ENCODE measurements at places on chromosomes 5 and 9. TPM values are rescaled to one million over a fixed set of nuclear protein-coding genes. Genes with fewer than 3 reads are reported as not detected.

SLC1A3 gene
- total RNA-seq: 14.5 TPM

C9orf43 gene
- total RNA-seq: 0.51 TPM

SPINK4 gene
- not detected for total RNA-seq

CATSPER3 gene
- 1.3 TPM for total RNA-seq

SNAPC4 gene
- 23.7 TPM for total RNA-seq

PHYHD1 gene
- 19.9 TPM for total RNA-seq

PCDHA9 gene
- 3.8 TPM for total RNA-seq

LYRM7 gene
- 6.1 TPM for total RNA-seq

TMEFF1 gene
- total RNA-seq: 69.1 TPM

IL13 gene
- not detected for total RNA-seq

C9orf153 gene
- total RNA-seq: 0.69 TPM

LHX6 gene
- 1.6 TPM for total RNA-seq

ANKRD31 gene
- total RNA-seq: 0.55 TPM

PKD2L2 gene
- total RNA-seq: not detected

C9orf50 gene
- total RNA-seq: 0.27 TPM

FAM53C gene
- 56.6 TPM for total RNA-seq

UIMC1 gene
- total RNA-seq: 47.6 TPM

FBLL1 gene
- 4.5 TPM for total RNA-seq

CARD9 gene
- 1.6 TPM for total RNA-seq

GALNT12 gene
- 12.9 TPM for total RNA-seq

OXCT1 gene
- 19.9 TPM for total RNA-seq

C5orf63 gene
- total RNA-seq: 9.1 TPM

DUSP1 gene
- 42.0 TPM for total RNA-seq

STKLD1 gene
- 3.8 TPM for total RNA-seq

PCDHB15 gene
- 8.3 TPM for total RNA-seq

PCDHB10 gene
- 5.5 TPM for total RNA-seq

KCNV2 gene
- not detected for total RNA-seq

PPP3R2 gene
- total RNA-seq: not detected

CER1 gene
- not detected for total RNA-seq

SPATA31C1 gene
- total RNA-seq: not detected

GDNF gene
- total RNA-seq: 0.47 TPM

CCL28 gene
- not detected for total RNA-seq

PCDHB14 gene
- total RNA-seq: 7.9 TPM

TOR4A gene
- 8.0 TPM for total RNA-seq

TAF11L10 gene
- not detected for total RNA-seq

CTXN3 gene
- not detected for total RNA-seq

All from progenitor cell of endocrine pancreas (in vitro differentiated cells).